T-helper 1 cell treated with Interleukin-12 subunit alpha and Interleukin-12 subunit beta and Interleukin-4 antibody, amounts not matched to agents 30 ng/mL and 1 ng/mL, for 36 hours (primary cell): ENCODE measurements at places on chromosomes 16 and 17. TPM values are rescaled to one million over a fixed set of nuclear protein-coding genes. Genes with fewer than 3 reads are reported as not detected.

The CBFB gene
- total RNA-seq, result 216 and 221 TPM in 2 replicates

The KRTAP2-2 gene
- total RNA-seq, result not detected in 2 replicates

The ADCY9 gene
- 10.2 and 13.6 TPM in 2 replicates for total RNA-seq

The ZG16B gene
- 23.2 and 24.3 TPM in 2 replicates for total RNA-seq

The ZFPM1 gene
- total RNA-seq, result 11.6 and 14.0 TPM in 2 replicates

The UBN1 gene
- 42.1 and 45.4 TPM in 2 replicates for total RNA-seq

The SULT1A2 gene
- 0.37 and 0.63 TPM in 2 replicates for total RNA-seq

The SDK2 gene
- 3.9 and 4.0 TPM in 2 replicates for total RNA-seq

The TMEM88 gene
- total RNA-seq, result 1.6 TPM in 2 replicates

The IGF2BP1 gene
- total RNA-seq, result 0.02 and 0.10 TPM in 2 replicates

The CLEC19A gene
- total RNA-seq, result not detected in 2 replicates

The ENPP7 gene
- not detected in 2 replicates for total RNA-seq

The PRAC1 gene
- total RNA-seq, result not detected in 2 replicates

The ITGAD gene
- 0.07 TPM in 1 of 2 replicates, not detected in the other for total RNA-seq
